NCI-H1092 (cell line): ENCODE measurements at places on chromosomes 2 and 18.

DNA sequence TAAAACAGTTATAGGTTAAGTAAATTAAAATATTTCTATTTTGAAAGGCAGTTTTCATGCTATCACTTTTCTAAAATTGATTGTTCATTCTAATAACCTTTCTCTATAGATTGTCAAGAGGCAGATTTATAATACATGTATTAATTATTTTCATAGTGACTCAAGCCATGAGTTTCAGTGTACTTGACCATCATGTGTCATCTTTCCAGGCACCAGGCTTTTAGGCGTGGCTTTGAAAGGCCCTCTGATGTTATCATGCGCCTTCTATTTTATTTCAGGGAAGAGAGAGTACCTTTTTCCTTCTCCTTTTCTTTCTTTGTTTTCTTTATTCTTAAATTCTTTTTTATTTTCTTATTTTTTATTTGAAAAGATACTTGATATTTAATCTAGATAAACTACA, 128.3 kb upstream of the ETAA1 start:
- no peak for DNase-seq

GRCh38 chr2:230737791-230738226, 25.2 kb downstream of the CAB39 start:
- DNase-seq: no peak

DNA sequence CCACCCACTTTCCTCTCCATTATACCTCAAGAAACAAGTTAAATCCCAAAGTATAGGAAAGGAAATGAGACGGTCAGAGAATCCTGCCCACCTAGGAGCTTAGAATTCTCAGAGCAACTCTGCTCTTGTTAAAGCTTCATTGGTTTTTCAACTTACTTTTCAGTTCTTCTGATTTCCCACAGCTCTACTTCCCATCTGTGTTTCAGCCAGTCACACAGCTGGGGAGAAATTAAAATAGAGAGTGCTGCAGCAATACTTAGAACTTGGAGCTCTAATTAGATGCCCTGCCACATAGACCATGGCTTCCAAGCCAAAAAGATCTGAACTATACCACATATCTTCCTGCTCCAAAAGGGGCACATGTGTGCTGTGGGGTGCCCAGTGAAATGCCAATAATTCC, 166.7 kb downstream of the RIT2 start:
- DNase-seq: no peak

- no peak for DNase-seq
Measured at GRCh38 chr2:160909781-160910242, 250.4 kb upstream of the TANK start.

DNA sequence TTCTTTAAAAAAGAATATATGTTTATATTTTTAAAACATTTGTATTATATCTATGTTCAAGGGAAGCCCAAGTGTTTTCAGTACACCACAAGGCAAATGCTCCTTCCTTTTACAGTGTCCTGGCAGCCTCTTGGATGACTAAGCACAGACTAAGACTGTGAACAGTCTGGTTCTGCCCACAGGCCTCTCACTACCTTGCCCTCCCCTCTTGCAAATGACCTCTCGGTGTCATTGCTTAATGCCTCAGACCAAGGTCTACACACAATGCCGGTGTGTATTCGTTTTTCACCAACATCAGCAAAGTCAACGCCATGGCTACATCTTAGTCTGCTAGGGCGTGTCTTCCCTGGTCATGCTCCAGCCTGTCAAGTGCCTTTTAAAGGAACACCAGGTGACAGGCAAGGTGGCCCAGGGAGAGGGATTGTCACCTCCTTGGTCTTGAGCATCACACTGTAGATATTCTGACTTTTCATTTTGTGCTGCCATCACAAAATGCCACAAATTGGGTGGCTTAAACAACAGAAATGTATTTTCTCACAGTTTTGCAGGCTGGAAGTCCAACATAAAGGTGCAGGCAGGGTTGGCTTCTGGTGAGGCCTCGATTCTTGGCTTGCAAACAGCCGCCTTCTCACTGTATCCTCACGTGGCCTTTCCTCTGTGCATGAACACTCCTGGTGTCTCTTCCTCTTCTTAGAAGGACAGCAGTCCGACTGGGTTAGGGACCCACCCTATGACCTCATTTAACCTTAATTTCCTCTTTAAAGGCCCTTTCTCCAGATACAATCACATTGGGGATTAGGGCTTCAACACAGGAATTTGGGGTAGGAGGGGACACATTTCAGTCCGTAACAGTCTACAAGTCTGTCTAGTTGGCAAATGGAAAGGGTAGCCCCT, 266.5 kb downstream of the KLHL29 start:
- no peak for DNase-seq

- no peak for DNase-seq
Measured at GRCh38 chr18:49756671-49757362, 56.5 kb downstream of the ACAA2 start.

DNA sequence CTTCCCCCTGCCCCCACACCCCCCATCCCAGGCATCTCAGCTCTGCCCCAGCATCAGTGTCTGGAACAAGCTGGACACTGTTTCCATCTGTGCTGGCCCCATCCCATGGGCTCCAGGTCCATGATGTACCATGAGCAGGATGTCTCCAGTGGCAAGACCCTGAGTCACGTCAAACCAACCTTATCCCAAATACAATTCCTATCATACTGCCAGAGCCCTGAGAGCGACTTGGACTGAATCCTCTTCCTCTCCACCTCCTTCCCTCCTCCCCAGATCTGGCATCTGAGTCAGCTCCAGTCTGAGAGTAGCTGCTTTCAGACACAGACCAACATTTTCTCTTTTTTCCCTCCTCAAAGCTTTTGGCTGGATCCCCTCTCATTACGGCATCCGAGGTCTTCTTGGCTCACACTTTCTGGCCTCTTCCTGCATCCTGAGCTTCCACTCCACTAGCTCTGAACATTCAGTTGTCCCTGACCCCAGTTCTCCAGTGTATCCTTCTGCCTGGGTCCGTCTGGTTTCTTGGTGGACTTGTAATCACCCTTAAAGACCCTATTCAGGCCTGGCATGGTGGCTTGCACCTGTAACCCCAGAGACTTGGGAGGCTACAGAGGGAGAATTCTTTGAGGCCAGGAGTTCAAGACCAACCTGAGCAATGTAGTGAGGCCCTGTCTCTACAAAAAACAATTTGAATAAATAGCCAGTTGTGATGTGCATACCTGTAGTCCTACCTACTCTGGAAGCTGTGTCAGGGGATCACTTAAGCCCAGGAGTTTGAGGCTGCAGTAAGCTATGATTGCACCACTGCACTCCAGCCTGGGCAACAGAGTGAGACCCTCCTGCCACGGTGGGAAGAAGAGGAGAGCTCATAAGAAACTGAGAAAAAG, 68.3 kb downstream of the ACKR3 start:
- no peak for DNase-seq

- DNase-seq: no peak
Measured at GRCh38 chr18:70653671-70654070, 364.8 kb downstream of the SOCS6 start.

- DNase-seq: peak; percentile 87
Measured at GRCh38 chr2:209579230-209579749, 155.4 kb downstream of the MAP2 start.

DNA sequence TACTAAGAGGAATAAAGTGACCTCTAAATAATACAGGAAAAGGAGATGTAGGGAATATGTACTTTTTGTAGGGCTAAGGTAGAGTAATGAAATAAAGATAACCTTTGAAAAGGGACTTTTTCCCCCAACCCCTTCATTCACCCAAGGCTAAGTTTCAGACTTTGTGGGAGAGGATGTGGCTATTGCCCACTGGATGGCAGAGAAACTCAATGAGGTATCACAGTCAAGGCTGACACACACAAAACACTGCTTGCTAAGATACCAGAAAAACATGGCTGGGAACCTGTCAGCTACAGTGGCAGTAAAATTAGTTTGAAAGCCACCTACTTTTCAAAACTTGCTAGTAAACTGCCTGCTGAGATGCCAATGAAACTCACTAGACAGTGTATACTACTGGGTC, 158.8 kb upstream of the WDSUB1 start:
- DNase-seq: no peak

- DNase-seq: no peak
Measured at GRCh38 chr2:163436963-163437362, 298.8 kb downstream of the FIGN start.

- peak; percentile 83 for DNase-seq
Measured at GRCh38 chr2:134491771-134492441, 226.9 kb downstream of the TMEM163 start.

GRCh38 chr2:240340361-240340761, 95.1 kb upstream of the GPC1 start:
- DNase-seq: no peak

- no peak for DNase-seq
Measured at GRCh38 chr18:2826581-2826980, 20.2 kb upstream of the EMILIN2 start.

DNA sequence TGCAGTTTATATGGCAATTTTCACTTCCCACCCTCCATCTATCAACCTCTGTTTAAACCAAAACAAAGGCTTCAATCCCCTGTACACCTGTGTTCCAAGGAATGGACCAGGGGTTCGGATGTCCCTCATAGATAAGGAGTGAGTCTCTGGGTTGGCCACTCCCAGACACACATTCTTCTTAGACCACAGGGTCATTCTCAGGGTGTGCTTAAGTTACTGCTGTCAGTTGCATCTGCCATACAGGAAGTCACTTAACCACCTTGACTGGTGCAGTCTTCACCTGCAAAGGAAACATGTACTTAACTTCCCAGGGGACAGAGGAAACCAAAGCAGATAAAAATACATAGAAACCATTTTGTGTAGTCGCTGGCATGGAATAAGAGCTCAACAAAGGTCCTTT, 151.0 kb upstream of the NDUFV2 start:
- no peak for DNase-seq

DNA sequence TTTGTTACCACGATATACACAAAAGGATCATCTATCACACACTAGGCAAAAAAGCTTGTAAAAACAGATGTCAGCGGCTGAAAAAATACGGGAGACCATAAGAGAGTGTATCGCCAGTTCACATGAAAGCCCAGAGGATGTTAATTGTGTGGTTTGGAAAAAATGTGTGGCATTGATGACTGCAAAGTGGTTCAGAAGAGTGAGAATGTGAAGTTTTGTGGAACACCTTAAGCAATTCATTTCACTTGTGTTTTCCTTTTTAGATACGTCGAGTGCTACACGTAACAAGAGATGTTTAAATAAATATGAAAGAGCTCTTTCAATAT, 61.7 kb upstream of the DAPL1 start:
- no peak for DNase-seq

DNA sequence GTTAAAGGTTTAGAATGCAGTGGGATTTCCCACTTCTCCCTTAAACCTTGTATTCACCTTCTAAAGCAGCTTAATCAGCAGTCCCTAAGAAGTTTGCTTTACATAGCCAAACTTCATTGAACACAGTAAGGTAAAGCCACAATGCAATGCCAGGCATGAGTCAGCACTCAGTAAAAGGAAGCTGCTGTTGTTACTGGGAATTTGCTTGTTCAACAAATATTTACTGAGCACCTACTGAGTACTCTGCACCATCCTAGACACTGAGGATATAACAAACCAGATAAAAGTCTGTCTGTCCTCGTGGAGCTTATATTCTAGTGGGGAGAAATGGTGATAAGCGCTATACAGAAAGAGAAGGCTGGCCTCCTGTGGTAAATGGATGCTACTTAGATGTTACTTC, 162.7 kb downstream of the PKP4 start:
- no peak for DNase-seq

DNA sequence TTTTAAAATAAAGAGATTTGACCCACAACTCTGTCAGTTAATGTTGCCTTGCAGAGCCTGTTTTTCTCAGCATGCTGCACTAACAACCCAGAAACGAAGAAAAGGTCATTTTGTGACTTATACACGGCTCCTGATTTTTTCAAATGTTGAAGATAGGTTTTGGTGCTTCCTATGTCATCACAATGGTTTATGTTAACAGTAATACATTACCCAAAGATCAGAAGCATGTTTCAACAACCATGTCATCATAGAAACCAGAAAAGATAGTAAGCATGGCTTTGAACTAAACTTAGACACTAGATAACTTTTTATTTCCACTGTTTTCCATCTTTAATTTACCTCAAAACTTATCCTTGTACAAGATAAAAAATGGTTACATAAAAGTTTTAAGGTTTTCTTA, 10.1 kb downstream of the BAZ2B start:
- DNase-seq: no peak

- DNase-seq: no peak
Measured at GRCh38 chr2:20371323-20372025, 20.8 kb upstream of the PUM2 start.

DNA sequence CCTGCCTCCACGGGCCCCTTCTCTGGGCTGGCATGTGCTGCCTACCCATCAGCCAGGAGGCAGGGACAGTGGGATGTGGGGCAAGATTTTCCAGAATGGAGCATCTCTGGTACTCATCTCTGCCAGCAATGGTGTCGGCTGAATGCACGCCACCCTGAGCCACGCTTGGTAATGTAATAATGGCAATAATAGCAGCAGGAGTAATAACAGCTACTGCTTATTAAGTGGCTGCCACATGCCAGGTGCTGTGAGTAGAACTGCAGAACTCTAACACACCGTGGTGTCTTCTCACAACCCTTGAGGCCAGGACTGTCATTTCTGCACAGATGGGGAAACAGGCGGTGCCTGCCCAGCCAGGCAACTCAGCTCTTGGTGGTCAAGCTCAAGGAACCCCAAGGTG, 113.6 kb downstream of the CELF4 start:
- DNase-seq: no peak

- no peak for DNase-seq
Measured at GRCh38 chr18:72772916-72773315, 94.9 kb downstream of the NETO1 start.

GRCh38 chr18:9856092-9856491, 29.7 kb upstream of the TXNDC2 start:
- DNase-seq: no peak

GRCh38 chr2:20457661-20458630, 11.1 kb downstream of the RHOB start:
- no peak for DNase-seq

GRCh38 chr2:30224151-30224550, 7.2 kb upstream of the LBH start:
- DNase-seq: no peak

DNA sequence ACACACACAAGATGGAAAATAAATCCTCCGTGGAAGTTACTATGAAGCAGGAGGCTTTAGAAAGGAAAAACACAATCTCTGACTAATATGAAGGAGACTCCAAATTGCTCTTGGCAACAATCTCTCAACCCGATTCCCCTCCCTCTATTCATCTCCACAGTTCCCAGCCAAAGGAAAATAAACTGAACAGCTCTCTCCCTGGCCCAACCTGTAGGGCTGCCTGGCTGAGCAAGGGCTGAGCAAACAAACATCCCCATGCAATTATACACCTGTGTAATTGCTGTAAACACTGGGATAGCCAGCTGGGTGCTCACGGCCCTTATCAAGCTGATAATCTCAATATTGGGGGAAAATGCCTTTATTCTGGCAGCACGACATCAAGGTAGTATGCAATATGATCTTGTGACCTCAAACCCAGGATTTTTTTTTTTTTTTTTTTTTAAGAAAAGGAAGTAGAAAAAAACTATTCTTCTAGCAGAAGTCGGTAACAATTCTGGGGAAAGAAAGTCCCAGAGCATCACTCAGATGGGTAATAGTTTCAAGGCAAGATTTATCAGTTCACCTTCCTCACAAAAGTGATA, 203.3 kb upstream of the SMAD2 start:
- DNase-seq: peak; percentile 93

GRCh38 chr2:191171286-191171685, 20.5 kb upstream of the STAT4 start:
- no peak for DNase-seq

GRCh38 chr2:205661281-205661680, 21.0 kb upstream of the NRP2 start:
- DNase-seq: no peak
